ENCODE measurements at places on chromosomes 16 and 17.

GRCh38 chr17:56471696-56472095, 121.8 kb upstream of the NOG start:
- no peak for DNase-seq

DNA sequence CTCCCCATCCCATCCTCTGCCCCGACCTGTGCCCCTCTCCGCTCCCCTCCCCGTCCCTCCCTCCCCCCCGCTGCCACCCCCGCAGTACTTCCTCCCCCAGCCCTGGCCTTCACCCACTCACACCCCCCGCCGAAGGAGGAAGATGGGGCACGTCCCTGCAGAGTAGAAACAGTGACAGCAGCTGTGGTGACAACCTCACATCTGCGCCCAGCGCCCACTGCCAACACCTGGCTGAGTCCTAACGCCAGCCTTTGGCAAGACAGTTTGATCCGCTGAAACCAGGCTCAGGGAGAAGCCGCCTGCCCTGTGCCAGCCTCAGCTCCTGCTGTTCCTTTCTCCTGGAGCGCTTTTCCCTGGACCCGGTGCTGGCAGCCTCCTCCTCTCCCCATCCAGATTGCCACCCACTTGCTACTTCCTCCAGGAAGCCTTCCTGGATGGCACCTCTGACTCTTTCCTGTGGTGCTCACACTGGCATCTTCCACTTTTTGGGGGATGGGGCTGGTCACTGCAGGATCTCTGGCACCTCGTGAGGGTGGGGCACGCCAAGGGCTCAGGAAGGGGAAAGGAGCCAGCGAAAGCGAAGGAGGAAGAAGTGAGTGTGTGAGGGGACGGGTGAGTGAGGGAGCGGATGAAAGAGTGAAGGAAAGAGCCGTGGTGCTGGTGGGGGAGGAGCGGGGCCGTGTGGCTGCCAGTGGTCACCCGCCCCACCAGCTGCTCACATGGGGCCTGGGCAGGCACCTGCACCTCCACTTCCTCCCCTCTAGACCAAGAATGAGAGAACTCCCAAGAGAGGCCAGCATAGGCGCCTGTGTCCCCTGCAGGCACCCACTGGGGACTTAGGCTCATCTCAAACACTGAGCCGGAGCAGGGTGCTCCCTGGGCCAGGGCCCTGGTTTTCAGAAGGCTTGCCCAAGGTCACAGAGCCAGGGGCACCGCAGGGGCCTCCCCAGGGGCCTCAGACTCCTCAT, 27.0 kb downstream of the ZFPM1 start:
- DNase-seq: no peak

GRCh38 chr16:78900044-78900811, 700.3 kb downstream of the MAF start:
- no peak for DNase-seq

- DNase-seq: no peak
Observed at GRCh38 chr17:20217677-20218076, 208.5 kb downstream of the SPECC1 start.

DNA sequence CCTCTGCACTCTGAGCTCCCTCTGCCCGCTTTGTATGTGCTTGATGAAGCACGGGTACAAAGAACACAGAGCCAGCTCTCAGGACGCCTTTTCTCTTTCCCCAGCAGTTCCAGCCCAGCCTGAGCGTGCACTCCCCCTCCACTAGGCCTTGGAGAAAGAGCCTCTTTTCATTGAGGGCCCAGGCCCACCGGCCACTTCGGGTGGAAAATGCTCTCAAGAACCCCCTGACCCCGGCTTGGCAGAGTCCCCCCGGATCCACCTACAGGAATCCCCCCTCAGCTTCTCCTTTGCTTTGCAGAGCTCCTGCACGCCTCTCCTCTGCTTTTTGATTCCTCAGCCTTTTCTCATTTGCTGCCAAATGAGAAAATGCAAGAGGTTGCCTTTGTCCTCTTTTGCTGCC, 30.2 kb downstream of the MRC2 start:
- DNase-seq: no peak

- DNase-seq: no peak
Observed at GRCh38 chr17:82323514-82324234, 6.3 kb upstream of the CD7 start.

DNA sequence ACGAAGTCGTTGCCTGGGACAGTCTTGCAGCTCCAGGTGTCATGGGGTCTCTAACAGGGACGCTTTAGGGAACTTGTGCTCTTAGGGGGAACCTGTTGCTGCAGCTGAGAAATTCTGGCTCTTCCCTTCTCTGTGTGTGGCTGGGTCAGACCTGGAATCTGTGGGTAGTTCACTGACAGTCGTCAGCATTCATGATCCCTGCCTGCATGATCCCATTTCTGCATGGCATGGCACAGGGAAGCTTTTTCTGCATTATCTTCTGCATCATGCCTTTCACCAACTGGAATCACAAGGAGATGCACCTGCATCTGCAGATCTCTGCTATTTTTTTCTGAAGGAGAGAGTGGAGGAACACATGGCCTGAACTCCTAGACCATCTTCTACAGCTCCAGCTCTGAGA, 85.6 kb downstream of the SOX9 start:
- DNase-seq: no peak

DNA sequence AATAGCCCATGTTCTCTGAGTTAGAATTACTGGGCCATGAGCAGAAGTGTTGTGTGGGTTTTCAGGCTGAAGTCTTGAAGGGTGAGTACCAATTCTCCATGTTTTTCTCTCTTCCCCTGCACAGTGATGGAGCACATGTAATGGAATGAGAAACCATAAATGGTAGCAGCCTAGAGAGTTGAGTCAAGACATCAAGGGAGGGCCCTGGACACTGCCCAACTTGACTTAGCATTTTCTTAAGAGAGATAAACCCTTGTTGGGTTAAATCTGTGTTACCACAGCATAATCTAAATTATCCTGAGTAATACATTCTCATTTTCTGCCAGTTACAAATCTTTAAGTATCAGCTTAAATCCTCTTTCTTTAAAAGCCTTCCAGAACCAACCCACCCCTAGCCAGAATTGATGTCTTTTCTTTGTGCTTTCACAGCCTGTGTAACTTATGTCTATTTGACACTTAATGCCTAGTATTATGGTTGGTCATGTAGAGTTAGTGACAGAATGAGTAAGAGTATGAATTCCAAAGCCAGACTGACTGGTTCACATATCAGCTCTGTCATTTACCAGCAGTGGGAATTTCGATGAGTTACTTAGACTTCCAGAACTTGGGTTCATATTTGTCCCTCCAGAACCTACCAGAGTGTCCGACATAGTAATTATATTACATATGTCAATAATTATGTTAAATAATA, 27.0 kb upstream of the RGS9 start:
- DNase-seq: no peak

All from NCI-H446 treated with DMSO at 0.1 percent for 48 hours (cell line).